ENCODE measurements at places on chromosomes 1 and 21. TPM values are rescaled to one million over a fixed set of nuclear protein-coding genes. Genes with fewer than 3 reads are reported as not detected.

IFFO2 gene
- 11.2 TPM for total RNA-seq

OR2L8 gene
- total RNA-seq = not detected

KCNQ4 gene
- total RNA-seq = 0.14 TPM

PLA2G2F gene
- not detected for total RNA-seq

CCDC181 gene
- total RNA-seq = 0.24 TPM

Data from A549 treated with CpdA at 1 μM for 4 hours (cell line).